ENCODE measurements at places on chromosomes 16 and 17.

- DNase-seq, result no peak
Measured at GRCh38 chr16:63467513-63467912, 1431.3 kb upstream of the CDH8 start.

GRCh38 chr16:65618333-65618732 is 496.5 kb upstream of the CDH11 start:
- no peak for DNase-seq

GRCh38 chr17:79322211-79323123 is 247.8 kb downstream of the ENGASE start:
- no peak for DNase-seq

DNA sequence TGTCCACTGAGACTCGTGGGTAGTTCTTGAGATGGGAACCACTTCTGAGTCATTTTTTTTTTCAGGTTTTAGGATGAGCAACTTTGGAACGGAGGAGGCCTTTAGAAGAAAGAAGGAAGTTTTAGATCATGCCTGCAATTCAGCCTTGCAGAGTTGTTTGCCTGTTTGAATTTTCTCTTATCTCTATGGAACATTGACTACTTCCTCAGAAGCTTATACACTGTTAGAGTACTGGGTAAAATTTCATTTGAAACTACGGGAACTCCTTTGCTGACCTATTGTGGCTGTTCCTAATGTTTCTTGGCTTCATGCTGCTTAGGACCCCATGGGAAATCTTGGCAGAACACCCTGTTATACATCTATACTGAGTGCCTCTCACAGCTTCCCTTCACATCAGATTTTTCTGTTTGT is 70.8 kb downstream of the MAP2K6 start:
- DNase-seq, result no peak

DNA sequence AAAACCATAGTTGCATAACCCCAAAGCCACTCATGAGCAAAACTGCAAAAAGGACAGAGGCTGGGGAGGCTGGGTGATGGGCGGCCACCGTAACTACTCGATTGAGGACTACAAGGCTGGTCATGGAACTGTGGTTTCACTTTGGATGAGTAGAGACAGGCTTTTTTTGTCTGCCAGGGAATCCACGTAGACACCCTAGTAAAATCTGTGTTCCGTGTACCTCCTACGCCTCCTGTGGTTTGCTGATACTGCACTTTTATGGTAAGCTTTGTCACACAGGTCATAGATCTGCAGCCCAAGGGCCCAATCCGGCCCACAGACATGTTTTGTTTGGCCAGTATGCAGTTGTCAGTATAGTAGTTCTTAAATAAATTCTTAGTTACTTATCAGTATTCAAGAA is 2.2 kb upstream of the TLCD3B start:
- no peak for DNase-seq
